ENCODE measurements at places on chromosomes 3 and 15.
A peak's percentile ranks its signal among the peaks of the same experiment; 100 is the strongest.

GRCh38 chr3:5565026-5565425 lies 377.5 kb downstream of the EDEM1 start:
- peak; percentile 19 for DNase-seq

- no peak for DNase-seq
Measured at GRCh38 chr3:139439278-139439677, 37.0 kb downstream of the RBP2 start.

DNA sequence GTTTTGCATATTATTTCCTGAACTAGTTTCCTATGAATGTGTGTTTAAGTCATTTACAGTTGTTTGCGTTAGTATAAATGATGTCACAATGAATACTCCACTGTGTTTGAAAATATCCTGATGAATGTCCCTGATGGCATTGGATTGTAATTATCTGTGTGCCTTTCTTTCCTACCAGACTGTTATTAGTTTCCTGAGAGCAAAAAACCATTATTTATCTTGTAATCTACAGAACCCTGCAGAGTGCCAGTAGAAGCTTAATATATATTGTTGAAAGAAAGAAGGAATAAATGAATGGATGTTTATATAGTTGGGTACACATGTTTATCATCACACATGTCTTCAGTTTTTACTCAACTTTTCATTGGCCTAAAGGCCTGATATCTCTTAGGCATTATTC lies 312.6 kb downstream of the AGBL1 start:
- no peak for DNase-seq

- no peak for DNase-seq
Measured at GRCh38 chr15:99671926-99672635, 61.2 kb downstream of the LYSMD4 start.

DNA sequence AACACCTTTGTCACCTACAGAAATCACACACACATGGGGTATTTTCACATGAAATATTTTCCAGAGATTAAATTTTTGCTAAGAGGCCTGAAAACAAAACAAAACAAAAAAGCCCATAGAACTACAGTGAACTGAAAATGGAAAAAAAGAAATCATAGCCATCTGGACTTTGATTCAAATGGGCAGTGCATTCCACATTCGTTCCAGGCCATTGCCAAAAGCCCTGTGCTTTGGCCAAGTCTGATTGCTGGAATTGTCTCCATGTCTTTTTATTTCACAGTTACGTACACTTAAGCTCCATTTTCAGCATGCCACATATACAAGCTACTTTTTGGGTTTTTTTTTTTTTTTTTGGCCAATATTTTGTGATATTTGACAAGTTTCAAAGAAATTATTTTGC lies 47.1 kb downstream of the TFG start:
- no peak for DNase-seq

- peak; percentile 64 for DNase-seq
Measured at GRCh38 chr15:83108266-83109219, 1.1 kb downstream of the TM6SF1 start.

GRCh38 chr15:99911816-99912215 lies 178.6 kb upstream of the LYSMD4 start:
- no peak for DNase-seq

DNA sequence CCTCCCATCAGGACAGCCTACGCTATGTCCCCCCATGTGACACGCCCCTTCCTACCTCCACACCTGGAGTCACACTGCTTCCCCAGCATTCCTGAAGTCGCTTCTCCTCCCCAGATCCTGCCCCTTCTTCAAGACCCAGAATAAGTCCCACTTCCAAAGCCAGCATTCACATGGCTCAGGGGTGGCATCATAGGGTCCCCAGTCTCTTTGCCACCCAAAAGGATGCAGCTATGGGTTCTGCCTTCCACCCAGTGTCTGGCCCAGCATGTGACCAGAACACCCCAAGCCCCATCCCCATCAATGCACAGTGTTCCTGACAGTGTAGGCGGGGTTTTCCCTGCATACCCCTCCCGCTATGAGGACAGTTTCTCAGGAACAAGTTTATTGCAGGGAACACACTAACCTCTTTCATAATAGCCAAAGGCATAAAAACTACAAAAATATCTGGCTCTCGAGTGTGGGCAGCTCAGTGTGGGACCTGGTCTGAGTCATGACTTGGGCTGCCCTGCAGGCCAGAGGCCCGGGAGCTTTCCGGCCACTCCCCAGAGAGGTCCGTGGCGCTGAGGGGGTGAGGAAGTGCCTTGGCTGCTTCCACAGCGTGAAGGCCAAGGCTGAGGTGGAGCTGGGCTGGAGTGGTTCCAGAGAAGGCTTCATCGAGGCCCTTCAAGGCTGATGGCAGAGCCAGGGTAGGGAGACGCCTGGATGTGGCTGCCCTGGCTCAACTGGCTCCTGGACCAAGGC lies 5.8 kb downstream of the ISLR start:
- DNase-seq: no peak

DNA sequence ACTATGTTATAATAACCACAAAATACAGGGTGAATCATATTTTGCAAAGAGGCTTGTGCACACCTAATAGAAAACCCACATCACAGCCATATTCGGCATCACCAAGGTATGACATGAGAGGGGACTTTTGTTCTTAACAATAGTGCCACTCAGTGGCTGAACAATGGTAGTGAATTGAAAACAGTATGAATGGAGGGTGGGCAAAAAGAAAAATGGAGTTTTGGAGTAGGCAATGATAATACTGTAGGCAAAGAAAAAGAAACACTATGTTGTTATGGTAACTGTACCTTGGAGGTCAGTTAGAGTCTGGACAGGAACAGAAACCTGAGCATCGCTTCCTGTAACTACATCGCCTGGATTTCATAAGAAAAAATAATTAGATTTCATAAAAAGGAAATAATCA lies 348.6 kb downstream of the PLCL2 start:
- DNase-seq: peak; percentile 71

DNA sequence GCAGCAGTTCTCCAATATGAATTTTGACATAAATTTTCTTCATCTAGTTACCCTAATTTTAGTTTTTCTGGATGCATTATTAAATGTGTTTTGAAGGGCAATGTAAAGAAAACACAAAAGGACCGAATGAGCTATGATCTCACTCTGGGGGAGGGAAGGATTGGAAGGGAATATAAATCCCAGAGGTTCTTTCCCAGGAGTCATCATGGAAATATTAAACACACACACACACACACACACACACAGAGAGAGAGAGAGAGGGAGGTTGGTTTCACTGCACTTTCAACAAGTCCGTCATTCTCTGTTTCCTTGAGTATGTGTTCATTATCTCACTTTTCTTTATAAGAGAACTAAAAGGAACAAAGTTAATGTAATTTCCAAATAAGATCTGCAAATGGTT lies 70.7 kb upstream of the DCBLD2 start:
- DNase-seq: no peak

- DNase-seq: no peak
Measured at GRCh38 chr3:16761571-16761970, 123.2 kb upstream of the PLCL2 start.

- DNase-seq: no peak
Measured at GRCh38 chr15:74124196-74124595, 6.2 kb upstream of the ISLR2 start.

GRCh38 chr3:64928683-64929082 lies 240.9 kb upstream of the ADAMTS9 start:
- DNase-seq: no peak

DNA sequence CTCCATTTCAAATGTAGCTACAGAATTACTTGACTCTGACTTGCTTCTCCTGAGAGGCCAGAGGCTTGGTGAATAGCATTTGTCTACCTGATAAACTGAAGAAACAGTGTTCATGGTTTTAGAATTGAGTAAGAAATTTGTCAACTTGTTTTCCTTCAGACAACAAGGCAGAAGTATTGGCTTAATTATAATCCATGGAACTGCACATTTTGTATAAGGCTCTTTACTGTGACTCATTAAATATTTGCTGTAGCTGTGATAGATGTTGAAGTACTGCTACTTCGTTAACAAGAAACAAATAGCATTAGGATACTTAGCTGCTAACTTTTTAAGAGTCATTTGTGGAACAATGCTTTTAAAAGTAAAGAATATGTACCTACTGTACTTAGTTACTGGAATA lies 4.6 kb downstream of the UNC13C start:
- no peak for DNase-seq

DNA sequence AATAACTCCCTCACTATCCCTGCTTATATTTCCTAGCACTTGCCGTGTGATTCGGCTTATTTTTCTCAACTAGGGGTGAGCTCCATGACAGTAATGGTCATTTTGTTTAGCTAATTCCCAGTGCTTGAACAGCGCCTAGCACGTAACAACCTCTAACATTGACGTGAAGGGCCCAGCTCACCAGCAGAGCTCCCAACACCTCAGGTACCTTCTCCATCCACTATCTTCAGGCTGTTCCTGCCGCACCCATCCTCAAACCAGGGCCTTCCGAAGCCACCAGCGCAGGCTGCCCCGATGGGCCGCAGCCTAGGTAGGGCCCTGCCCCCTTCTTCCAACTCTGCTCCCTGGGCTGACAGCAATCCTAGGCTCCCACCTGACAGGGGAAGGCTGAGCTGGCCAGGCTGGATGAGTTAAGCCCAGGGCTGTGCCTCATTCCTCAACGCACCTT lies 751 bp upstream of the RPS17 start:
- DNase-seq: no peak

GRCh38 chr15:101112336-101113113 lies 139.3 kb downstream of the CHSY1 start:
- no peak for DNase-seq

- DNase-seq: no peak
Measured at GRCh38 chr15:88630141-88630721, 8.6 kb upstream of the ISG20 start.

Data from B cell (primary cell).